T follicular helper cell (primary cell): ENCODE measurements at places on chromosomes 3 and 15.

GRCh38 chr3:27907929-27908328, 185.8 kb upstream of the EOMES start:
- DNase-seq, result no peak

- DNase-seq, result no peak
Measured at GRCh38 chr3:159902546-159903314, 85.9 kb upstream of the IL12A start.

- DNase-seq, result no peak
Measured at GRCh38 chr3:102085431-102086176, 236.3 kb downstream of the NFKBIZ start.

DNA sequence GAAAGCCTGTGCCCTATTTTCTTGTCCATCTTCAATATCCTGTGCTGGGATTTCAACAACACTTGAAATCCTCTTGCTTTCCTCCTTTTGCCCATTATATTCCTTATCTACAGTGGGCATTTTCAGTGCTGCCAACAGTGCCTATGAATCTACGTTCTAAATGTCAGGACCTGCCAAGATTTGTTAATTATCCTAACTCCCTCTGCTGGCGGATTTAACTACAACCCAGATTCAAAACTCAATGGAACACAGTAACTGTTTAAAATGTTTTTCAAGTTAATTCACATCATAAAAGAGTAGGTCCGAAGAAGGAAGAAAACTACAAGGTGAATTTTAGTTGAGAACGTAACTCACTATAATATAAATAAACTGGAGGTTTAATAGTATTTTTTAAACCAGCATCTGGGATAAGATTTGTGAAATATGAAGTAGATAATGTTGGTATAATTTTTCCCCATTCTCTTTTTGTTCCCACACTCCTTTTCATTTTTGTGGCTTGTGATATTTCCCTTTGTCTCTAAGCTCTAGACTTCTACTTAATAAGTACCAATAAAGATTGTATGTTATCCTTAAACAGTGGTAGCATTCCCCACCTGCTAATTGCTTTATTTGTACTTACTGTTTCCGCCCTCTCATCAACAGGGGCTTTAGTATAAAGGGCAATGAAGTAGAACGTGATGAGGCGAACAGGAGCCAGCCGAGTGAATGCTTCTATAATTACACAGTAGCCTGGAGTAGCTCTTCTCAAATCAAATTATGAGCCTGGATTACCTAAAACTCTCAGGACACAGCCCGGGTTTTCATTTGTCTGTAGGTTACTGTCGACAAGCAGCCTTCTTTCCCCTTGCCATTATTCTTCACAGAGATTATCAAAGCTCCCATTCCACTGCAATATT, 302.5 kb upstream of the ATP11B start:
- DNase-seq, result no peak

DNA sequence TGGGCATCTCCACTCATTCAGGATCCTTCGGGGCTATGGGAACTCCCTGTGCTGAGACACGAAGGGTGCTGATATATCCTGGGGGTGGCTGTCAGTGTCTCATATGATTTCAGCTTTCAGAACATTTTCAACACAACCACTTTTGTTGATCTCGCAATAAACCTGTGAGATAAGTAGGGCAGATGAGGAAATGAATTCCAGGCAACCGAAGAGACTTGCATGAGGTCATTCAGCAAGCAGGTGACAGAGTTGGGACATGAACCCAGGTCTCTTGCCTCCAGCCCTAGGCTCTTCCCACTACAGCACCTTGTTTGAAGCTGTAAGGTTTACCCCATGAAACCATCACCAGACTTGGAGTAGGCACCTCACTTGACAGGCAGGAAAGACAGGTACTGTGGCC, 16.6 kb downstream of the DUOX1 start:
- no peak for DNase-seq

- no peak for DNase-seq
Measured at GRCh38 chr3:120502116-120502515, 51.3 kb upstream of the FSTL1 start.

DNA sequence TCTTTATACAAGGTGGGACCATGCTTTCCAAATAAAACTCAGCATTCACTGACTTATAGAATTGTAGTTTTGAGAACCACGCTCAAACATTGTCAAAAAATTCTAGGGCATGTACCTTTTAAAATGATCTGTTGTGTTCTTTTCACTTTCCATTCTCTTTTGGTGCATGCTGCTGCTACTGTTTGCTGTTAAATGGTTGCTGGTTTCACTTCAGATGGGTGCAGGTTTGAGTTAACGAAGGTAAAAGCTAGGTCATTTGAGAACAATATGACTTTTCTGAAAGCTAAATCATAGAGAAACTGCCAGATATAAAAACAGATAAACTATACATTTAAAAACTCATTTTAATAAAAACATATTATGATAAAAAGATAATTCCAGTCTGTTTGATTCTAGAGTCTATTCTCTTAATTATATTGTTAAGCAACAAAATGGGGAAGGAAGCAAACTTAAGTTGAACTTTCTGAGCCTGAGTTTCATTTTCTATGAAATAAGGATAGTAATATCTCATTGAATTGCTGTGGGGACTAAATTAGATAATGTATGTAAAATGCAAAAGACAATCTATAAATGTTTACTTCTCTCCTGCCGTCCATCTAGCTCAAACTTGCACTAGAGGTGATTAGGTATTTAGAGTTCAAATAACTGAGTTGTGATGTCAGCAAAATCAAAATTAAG, 82.4 kb downstream of the OXSM start:
- DNase-seq, result no peak

DNA sequence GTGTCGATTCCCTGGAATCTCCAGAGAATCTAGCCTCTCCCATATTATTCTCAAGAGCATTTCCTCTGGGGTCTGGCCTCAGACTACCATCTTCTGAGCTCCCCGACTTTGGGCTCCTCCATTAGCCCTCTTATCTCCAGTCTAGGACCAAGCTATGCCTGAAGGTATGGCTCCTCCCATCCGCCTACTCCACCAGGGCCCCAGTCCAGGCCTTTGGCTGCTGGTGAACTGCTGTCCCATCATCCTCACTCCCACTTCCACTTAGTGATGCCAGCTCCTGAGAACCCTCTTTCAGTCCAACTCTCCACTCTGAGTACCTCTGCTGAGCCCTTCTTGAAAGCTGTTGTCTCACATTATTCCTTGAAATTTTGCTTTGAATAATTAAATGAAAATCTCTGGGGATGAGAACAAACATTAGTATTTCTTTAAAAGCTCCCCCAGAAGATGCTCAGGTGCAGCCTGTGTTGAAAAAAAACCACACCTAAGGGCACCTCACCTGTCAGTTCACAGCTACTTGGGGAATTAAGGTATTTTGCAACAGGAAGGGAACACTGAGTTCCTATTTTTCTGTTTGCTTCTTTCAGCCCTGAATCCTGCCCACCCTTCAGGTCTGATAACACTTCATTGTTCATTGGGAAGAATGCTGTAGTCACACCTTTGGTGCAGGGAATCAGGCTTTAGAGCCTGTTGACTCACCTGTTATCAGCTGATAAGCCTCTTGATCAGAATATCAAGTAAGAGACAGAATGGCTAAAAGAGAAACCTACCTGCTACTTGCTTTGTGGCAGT, 9.5 kb downstream of the CLDN18 start:
- DNase-seq, result no peak

DNA sequence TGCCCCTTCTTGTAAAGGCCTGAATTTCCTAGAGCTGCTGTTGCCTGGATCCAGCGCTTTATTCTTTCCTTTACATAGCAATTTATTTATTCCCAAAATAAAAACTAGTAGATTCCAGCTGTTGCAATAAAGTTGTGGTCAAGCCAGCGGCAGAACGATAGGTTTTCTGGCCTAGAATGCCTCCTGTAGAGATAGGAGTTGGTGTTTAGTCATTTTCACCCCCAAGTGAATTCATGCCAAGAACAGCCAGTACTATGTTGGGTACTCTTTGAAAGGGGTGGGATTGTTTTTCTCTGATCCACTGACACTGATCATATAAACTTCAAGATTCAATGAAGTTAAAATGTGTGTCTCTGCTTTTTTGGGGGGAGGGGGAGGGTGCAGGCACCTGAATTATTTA, 69.7 kb downstream of the KLHL25 start:
- no peak for DNase-seq

GRCh38 chr15:73845507-73845906, 27.9 kb upstream of the TBC1D21 start:
- no peak for DNase-seq

DNA sequence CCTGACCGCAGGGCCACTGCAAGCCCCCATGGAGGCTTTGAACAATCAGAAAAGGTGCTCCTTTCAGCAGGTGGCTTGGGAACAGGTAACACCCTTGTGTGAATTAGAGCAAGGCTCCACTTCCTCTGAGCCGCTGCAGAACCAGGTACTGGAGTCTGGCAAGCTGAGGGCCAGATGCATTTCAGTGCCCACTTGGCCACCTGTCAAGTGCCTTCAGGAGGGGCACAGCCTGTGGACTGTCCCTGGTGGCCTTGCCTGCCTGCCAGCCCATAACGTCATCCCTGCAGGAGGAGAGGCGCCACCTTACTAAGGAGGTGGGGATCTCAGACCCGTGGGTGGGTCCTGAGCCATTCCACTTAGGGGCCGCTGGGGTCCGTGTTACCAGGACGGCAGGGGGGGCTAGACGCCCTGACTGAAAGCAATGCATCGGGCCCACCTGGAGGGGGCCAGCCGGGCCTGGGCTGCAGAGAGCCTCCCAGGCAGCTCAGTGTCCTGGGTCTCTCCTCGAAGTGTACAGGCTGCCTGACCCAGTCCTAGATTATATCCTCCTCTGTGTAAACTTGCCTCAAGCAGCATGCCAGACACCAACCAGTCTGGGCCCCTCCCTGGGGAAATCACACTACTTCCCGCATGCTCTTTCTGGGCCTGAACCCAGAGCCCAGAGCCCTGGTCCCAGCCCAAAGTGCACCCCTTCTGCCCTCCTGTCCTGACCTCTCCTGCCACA, 16.1 kb downstream of the SPTBN5 start:
- no peak for DNase-seq

DNA sequence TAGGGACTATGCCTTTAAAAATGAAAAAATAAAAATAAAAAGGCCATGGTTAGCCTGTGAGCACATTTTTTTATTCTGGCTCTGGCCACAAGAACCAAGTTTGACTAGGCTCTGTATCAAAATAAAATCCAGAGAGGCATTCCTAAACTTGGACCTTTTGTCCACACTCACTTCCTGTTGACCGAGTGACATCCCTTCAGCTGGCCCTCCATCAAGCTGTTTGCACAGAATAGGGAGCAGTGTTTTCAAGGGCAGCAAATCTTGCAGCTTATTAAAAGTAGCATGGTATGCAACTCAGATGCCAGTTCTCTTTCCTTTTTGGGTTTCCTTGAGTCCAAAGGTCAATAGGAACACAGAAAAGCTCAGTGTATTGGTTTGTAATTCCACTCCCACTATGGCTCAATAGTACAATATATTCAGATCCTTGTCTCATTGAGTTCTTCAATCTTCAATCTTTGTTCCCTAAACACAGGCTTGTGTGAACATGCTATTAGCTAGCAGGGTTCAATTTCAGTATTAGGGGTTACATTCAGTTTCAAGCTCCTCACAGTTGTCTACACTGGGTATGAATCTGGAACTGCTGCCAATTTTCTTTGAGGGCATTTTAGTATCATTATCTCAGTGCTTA, 244.5 kb downstream of the RBMS3 start:
- DNase-seq, result no peak

DNA sequence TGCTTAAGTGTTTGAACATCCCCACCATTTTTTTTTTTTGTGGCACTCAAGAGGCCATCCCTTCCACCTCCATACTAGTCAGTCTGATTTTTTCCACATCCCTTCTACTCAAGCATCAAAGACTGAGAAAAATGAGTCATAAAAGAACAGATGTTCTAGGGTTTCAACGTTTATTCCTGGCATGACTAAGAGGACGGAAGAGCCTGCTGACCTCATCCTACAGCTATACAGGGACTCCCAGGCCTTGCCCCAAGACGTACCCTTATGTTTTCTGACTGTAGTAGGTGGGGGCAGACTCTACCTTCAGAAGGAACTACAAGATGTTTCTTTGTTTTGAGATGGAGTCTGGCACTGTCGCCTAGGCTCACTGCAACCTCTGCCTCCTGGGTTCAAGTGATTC, 3.3 kb upstream of the ITPKA start:
- no peak for DNase-seq

DNA sequence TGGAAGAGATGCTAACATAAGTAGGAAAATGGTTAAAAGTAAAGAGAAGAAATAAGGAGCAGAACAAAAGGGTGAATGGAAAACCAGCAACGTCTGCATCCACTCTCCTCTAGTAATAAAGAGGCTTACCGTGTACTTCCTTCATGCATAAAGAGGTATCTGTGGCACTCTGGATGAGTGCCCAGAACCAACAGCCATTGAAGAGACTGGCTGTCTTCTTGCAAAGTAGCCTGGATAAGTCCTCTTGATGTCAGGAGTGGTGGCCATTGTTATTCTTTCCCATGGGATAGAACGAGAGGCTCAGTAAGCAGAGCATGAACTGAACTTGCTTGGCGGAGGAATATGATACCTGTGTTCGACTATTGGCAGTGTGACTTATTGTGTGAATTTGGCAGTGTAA, 186.2 kb upstream of the RASGRP1 start:
- DNase-seq, result no peak

- DNase-seq, result no peak
Measured at GRCh38 chr15:99823346-99823745, 90.1 kb upstream of the LYSMD4 start.

- peak; percentile 40 for DNase-seq
Measured at GRCh38 chr15:90956274-90957030, 1.8 kb downstream of the RCCD1 start.

DNA sequence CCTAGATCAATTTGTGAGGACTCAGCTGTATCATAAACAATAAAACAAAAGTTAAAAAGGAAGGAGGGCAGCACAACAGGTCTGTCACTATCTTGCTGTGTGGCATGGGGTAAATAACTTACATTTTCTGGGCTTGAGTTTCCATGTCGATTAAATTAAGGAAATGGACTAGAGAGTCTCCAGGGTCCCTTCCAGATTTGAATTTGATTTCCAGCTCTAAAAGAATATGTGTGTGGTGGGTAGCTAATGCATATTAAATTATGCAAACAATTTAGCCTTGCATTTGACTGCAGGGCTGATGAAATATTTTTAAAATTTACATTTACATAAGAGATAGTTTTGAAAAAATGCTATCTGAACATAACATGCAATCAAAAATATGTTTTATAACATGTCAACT, 447.7 kb downstream of the FGF12 start:
- no peak for DNase-seq

DNA sequence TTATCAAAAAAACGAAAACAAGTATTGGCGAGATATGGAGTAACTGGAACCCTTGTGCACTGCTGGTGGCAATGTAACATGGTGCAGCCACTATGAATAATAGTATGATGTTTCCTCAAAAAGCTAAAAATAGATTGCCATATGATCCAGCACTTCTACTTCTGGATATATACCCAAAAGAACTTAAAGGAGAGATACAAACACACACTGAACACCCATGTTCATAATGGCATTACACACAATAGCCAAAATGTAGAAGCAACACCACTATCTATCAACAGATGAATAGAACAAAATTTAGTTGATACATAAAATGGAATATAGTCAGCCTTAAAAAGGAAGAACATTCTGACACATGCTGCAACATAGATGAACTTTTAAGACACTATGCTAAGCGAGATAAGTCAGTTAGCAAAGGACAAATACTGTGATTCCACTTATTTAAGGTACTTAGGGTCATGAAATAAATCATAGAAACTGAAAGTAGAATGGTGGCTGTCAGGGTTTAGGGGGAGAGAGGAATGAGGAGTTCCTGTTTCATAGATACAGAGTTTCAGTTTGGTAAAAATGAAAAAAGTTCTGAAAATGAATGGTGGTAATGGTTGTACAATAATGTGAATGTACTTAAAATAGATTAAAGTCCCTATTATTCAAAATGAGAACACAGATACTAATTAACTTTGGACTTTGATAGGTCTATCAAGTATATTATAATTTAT, 59.4 kb upstream of the IMPG2 start:
- DNase-seq, result no peak

GRCh38 chr3:68802111-68802870, 130.1 kb downstream of the TAFA4 start:
- DNase-seq, result no peak
